HuH-7.5 (cell line): ENCODE measurements at places on chromosomes 2 and 18.

DNA sequence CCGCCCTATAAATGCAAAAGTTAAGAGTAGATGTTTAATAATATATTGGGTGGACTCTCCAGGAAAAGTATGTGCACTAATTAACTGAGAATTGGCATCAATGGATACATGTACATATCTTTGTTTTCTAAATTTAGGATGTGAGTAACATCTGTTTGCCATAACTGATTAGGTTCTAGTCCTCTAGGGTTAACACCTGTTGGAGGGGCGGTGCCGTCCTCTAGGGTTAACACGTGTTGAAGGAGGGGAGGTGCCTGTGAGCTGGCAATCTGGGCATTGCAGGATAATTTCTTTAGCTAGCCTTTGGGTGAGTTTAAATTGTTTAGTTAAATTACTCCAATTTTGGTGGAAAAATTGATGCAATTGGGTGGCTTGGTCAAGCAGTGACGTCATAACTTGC is 30.9 kb downstream of the HTR2B start:
- no peak for DNase-seq

DNA sequence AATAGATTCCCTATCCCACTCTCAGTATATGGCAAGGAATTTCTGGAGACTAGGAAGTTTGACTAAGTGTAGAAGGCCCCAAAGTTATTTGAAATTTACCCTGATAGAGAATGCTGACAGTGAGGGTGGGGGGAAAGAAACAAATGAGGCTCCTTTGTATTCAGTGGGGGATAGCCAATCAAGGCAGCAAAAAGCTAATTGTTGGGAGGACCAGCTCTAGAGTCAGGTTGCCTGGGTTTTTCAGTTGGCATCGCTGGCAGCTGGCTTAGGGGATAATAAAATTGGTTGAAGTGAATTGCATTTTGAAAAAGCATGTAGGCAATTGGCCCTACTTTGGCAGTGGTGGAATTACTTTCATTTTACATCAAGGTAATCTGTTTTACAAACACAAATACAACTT is 79.4 kb upstream of the STAM2 start:
- no peak for DNase-seq

GRCh38 chr2:165825041-165825440 is 31.0 kb upstream of the GALNT3 start:
- DNase-seq: no peak

DNA sequence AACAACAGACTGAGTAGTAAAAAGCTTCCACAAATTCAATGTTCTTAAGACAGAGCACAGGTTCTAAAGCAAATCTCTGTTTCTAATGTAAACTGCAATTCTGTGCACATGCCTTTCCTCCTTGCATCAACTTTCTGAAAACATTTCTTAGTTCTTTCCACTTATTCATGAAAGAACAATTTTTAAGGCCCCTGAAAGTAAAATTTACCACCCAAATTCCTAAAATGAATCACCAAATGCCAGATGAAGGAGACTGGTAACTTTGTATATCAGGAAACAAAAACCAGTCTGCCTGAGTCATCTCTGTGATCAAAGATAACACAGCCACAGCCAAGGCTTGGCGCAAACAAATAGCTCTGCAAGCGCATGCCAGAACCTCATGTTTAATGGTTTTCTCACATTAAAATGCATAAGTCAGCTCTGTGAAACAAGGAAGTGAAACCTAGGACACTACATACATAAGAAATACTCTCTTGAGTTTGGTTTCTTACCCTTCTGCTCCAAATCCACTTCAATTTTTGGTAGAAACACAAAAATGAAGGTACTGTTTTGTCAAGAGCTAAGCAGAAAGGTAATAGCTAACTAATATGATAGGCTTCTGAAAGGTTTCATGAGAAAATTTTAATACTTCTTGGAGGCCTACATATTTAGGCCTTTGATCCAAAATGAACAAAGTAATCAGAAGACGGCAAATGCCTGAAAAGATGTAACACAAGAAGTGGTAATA is 169.4 kb downstream of the THADA start:
- peak; percentile 31 for DNase-seq

- DNase-seq: no peak
Measured at GRCh38 chr2:3902131-3902530, 198.8 kb downstream of the DCDC2C start.

DNA sequence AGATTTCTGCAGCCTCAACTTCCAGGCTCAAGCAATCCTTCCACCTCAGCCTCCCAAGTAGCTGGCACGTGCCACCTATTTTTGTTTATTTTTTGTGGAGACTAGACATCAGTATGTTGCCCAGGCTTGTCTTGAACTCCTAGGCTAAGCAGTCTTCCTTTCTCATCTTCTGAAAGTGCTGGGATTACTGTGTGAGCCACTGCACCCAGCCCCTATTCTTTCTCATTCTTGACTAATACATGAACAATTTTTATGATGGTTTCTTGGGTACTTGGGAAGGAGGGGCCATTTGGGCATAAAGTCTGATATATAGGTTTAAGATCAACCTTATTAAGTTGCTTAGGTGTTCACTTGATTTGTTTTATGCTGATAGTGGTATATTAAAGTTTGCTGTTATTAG is 26.2 kb downstream of the EPC2 start:
- DNase-seq: no peak

- no peak for DNase-seq
Measured at GRCh38 chr18:11739893-11740292, 50.8 kb downstream of the GNAL start.

- DNase-seq: no peak
Measured at GRCh38 chr2:214630402-214631045, 179.0 kb downstream of the BARD1 start.

DNA sequence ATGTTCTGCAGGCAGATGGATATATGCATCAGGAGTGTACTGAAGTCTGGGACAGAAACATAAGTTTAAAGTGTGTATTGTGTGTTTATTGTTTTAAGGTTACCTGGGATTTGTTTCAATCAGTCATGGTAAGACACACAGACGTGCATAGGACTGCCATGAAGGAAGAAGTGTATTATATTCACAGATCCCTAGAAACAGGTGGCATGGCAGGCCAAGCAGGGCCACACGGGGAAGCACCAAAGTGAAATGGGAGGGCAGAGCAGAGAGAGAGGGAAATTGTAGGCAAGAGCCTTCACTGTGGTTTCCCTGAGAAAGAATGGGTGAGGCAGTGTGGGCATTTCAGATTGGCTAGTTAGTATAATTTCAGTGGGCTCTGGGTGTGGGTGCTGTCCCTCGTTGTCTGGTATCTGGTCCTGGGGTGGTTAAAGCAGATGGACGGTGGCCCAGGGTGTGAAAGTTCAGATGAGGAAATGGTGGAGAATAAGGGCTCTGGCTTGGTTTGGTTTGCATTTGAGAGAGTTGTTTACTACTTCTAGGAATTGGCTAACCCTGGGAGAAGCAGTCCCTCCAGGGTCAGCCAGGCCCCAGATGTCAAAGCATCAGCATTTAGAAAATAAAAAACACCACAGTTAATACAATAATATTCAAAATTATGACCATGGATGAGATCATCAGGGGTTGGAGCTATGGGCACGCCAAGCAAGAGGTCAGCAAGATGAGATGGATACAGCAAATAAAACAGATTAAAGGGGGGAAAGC is 160.0 kb downstream of the LRRC30 start:
- DNase-seq: no peak

DNA sequence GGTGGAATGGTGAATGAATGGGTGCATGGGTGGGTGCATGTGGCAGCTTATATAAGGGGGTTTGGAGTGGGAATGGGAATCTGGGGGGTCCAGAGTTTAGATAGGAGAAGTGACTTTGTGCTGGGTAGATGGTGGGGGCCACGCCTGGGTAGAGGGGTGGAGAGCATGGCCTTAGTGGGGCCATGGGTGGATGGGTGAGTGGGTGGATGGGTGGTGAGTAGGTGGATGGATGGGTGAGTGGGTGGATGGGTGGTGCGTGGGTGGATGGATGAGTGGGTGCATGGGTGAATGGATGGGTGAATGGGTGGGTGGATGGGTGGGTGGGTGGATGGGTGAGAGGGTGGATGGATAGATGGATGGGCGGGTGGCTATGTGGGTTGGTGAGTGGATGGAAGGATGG is 53.9 kb downstream of the MYO7B start:
- DNase-seq: no peak

DNA sequence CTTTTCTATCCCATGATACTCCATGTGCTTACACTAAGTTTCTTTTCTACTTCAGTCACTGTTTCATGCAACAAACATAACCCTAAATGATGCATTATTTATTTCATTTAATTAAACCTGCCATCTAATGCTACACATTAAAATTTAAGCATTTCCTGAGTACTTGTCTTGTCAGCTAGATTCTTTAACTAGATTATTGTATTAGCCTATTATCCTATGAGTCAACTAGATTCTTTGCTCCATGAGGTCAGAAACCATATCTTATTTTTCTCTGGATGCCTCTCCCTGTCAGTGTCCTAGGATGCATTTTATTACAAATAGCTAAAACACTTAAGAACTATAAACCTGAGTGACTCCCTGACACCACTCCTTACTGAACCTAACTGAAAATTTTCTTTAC is 652.4 kb downstream of the SLC4A3 start:
- DNase-seq: no peak

DNA sequence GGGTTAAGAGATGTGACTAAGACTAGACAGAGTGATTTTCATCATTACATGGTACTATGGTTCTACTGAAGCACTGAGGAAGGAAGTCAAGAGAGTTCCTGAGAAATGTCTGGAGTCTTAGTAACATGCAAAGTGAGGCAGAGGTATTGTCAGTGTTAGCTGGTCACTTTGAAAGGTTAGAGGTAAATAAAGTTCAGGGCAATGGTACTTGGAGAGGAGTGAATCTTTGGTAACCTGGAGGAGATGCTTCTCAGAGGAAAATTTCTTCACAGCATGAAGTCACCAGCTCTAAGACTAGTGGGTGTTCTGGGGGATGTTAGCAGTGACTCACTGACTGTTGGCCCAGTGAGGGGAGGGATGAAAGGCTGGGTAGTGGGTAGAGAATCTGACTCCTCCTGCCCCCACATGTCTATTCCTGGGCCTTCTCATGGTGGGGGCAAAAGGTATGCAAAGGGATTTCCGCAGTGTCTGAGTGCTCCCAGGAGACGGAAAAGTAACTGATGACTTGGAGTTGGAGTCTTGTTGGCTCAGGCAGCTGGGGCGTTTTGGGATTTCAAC is 23.3 kb upstream of the IL1RN start:
- no peak for DNase-seq

- DNase-seq: no peak
Measured at GRCh38 chr2:159187106-159187505, 99.4 kb downstream of the WDSUB1 start.

DNA sequence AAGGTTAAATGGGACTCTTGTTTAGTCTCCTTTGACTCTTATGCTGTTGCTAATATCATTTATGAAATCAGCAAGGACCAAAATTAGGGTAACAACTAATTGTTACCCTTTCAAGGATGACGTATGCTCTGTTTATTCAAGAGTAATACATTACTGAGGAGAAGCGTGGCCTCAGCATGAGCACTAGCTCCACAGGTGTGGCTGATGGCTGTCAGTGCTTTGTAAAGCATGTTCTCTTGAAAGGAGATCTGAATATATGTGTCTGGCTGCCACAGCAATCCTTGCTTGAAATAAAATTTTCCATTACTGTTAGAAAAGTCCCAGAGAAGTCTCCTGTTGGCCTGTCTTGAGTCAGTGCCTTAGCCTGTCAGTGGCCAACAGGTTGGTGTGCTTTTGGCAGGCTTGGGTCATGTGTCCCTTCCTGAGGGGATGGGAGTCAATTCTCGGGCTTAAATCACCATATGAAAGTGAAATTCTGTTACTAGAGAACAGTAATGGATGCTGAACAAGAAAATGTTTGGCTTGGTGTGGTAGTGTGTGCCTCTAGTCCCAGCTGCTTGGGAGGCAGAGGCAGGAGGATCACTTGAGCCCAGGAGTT is 32.7 kb downstream of the ABI2 start:
- DNase-seq: no peak

GRCh38 chr2:203612246-203612645 is 77.1 kb upstream of the RAPH1 start:
- DNase-seq: no peak

- DNase-seq: peak; percentile 41
Measured at GRCh38 chr2:98869870-98870269, 66.2 kb downstream of the CRACDL start.

GRCh38 chr2:43484323-43484930 is 111.4 kb downstream of the THADA start:
- no peak for DNase-seq

DNA sequence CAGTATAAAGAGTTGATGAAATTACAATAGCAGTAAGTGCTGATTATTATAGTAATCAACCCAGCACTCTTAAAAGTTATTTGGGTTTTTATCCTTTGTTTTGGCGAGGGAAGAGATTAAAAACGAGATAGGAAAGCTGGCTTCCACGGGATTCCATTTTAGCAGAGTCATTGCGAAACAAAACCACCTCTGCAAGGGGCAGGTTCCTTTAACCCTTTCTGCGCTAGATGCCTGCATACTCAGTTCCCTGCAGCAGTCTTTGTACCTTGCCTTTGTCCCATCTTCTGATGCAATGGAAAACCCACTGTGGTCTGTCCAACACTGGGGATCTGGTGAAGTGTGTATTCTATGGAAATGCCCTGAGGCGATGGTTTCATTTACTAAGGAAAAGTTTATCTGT is 2.7 kb downstream of the YPEL5 start:
- DNase-seq: peak; percentile 39

DNA sequence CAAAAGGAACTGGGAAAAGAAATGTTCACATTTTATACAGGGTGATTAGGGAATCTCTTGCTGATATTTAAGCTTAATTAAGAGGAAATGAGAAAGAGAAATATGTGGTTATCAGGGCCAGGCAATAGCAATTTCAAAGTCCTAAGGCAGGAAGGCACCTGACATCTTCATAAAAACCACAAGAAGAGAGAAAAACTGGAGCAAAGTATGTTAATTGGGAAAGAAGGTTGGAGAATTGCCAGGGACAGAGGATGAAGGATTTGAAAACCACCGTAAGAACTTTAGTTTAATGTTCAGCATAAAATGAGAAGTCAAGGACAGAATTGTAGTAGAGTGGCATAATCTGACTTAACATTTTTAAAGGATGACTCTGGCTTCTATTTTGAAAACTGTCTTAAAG is 691.8 kb upstream of the NRXN1 start:
- DNase-seq: no peak

- no peak for DNase-seq
Measured at GRCh38 chr18:63949068-63949737, at the start of gene HMSD. HMSD (plus strand) TSS chr18:63949301; CDS start chr18:63953456, 4,155 bp downstream.

DNA sequence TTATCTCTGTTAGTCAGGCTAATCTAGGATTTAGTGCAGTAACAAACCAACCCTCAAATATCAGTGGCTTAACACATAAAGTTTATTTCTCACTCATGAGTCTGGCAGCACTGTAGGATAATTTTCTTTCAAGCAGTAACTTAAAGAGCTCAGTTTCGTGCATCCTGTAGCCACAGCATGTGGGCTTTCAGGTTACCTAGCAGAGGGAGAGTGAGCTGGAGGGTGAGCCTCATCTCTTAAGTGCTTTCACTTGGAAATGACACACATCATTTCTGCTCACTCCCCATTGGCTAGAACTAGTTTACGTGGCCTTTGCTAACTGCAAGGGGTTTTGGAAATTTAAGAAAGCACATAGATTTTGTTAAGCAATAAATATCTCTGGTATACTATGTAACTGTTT is 96.9 kb downstream of the KCNS3 start:
- DNase-seq: no peak
